Vagina (tissue), 2 donors: ENCODE measurements at places on chromosomes 6 and 20. TPM values are rescaled to one million over a fixed set of nuclear protein-coding genes. Genes with fewer than 3 reads are reported as not detected.

DNA sequence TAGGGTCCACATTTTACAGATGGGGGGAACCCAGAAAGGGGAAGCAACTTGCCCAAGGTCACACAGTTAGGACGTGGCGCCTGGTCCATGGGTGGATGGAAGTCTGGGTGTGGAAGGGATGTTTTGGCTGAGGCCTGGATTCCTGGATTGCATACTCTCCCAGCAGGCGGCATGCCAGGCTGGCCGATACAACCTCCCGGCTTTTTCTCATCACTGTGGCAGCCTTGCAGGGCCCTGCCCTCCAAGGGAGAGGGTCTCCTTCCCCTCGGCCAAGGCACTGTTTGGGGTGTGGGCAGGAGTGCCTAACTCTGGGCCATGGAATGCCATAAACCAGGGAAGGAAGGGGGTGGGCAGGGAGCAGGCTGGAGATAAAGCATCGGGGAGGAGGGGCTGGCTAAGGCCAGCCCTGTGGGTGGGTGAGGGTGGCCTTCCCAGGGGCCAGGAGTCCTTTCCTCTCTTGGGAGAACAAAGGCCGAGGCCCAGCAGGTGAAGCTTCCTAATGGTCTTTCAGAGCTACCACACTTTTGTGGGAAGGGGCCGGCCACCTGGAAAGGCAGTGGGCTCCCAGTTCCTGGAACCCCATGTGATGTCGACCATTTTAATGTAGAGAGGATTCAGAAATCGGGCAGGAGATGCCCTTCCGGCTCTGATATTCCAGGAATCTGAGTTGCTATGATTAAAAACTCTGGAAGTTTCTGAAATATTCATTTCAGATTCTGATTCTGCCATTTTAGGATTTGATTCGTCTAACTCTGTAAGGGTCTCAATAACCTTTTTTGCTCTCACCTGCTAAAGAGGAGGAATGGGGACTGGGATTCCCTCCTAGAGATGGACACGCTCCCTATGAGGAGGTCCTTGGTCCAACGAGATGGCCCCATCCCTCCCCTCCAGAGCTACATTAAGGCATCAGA is 4.2 kb downstream of the FOXS1 start:
- no peak for DNase-seq
- H3K4me3 ChIP-seq = no peak overlapping the region
- H3K4me1 ChIP-seq = peaks cover 39% of the 10 kb centered on the region

DNA sequence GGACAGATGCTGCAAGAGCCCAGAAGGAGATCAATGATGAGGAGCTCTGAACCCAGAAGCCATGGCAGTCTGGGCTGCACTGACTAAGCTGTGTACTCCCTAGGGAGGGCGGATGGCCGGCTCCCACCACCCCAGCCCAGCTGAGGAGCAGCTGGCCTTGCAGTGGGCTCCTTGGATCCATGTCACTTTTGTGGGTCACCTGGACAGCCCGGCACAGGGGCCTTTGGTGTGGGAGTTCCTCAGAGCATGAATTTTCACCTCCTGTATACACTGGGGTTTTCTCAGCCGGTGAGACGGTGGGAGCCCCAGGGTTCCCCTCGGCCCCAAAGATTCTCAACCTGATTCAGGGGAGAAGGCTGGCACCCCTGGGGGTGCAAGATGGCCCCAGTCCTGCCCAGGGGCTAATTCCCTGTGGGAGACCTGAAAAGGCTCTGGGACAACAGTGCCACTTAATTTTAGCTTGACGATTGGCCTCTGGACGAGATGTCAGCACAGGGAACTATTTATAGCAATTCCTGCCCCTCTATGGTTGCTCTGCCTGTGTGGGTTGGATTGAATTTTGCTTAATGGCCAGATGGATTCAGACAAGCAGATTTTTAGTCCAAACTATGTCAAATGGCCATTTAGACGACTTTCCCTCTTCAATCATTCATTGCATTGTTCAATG is 121.6 kb upstream of the PMEPA1 start:
- no peaks in the 10 kb centered on the region for H3K27me3 ChIP-seq
- no peaks in the 10 kb centered on the region for H3K36me3 ChIP-seq
- H3K27ac ChIP-seq = no peak overlapping the region
- no peaks in the 10 kb centered on the region for H3K4me1 ChIP-seq

DNA sequence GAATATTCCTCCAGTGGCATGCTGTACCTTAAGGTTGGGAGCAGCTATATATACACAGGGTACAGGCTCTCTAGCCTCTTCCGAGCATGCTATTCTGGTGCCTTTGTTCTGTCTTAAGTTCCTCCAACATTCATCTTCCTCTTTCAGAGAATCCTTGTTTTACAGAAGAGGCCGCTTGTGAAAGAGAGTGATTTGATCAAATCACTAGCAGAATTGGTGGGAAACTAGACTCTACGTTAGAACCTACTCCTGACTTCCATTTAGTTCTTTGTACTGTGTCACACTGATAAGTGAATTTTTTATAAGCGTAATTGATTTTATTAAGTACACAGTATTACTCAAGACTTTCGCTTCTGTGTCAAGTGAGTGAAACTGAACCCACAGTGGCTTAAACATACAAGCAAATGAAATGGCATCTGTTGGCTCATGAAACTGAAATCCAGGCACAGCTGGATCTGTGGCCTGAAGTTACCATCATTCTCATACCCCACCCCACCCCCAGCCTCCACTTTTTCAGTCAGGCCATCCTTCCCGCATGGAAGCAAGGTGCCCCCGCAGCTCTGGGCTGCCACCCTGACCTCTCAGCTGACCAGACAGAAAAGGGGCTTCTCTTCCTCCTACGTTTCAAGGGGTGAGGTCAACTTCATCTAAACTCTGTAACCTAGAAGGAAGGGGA is 102.3 kb downstream of the RPP40 start:
- no peak overlapping the region for H3K4me3 ChIP-seq
- no peaks in the 10 kb centered on the region for H3K27me3 ChIP-seq
- H3K4me1 ChIP-seq = peaks cover 31% of the 10 kb centered on the region
- H3K27ac ChIP-seq = no peak overlapping the region
- peak; percentile 60 for DNase-seq

DNA sequence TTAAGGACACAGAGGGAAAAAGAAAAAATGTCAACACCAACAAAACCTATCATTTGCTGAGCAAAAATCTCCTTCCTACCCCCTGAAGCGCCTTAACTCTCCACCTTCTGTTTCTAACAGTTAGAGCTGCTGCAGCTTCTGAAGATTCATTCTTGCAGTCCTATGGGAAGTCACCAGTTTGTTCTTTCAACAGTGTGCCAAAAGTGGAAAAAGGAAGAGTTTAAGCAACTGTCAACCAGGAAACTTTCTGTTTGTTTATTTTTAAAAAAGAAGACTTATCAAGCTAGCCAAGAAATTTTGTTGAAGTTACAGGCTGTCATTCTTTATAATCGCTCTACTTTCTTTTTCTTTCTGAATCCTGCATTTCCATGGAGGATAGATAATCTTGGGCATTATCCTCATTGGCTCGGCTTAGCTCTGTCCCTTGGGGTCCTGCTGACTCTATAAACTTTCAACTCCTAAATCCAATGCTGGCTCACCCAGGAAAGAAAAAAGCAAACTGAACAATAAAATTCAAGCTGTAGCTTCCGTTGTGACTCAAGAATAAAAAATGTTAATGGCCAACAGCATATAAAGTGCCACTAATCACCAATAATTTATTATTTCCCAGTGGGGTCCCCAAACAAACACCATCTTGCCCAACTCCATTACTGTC is 172.8 kb upstream of the CITED2 start:
- H3K27ac ChIP-seq = peak overlapping the region; percentile 38
- H3K27me3 ChIP-seq = no peaks in the 10 kb centered on the region
- H3K4me1 ChIP-seq = no peaks in the 10 kb centered on the region
- H3K36me3 ChIP-seq = no peaks in the 10 kb centered on the region
- no peak for DNase-seq

GRCh38 chr6:89694428-89694827 is 55.9 kb upstream of the LYRM2 start:
- H3K27ac ChIP-seq = no peak overlapping the region
- H3K4me1 ChIP-seq = no peaks in the 10 kb centered on the region
- no peak for DNase-seq
- no peaks in the 10 kb centered on the region for H3K36me3 ChIP-seq
- no peaks in the 10 kb centered on the region for H3K27me3 ChIP-seq
- no peak overlapping the region for H3K4me3 ChIP-seq

- no peak for DNase-seq
- no peaks in the 10 kb centered on the region for H3K4me1 ChIP-seq
- H3K27me3 ChIP-seq = no peaks in the 10 kb centered on the region
- no peak overlapping the region for H3K27ac ChIP-seq
- no peak overlapping the region for H3K4me3 ChIP-seq
These were observed 263.3 kb upstream of the QKI start for GRCh38 chr6:163151212-163151611.

Gene KCNG1
- 7.9 TPM for total RNA-seq

Gene BMP5
- total RNA-seq = not detected

Gene TAAR6
- total RNA-seq = not detected

Gene LCA5
- 6.4 TPM for total RNA-seq

Gene NR2E1
- not detected for total RNA-seq

Gene VAPB
- 21.6 TPM for total RNA-seq

Gene CRISP2
- total RNA-seq = not detected

Gene PRPH2
- total RNA-seq = not detected
